Activated T-cell treated with anti-CD3 and anti-CD28 coated beads, Interleukin-2, amount 50 U/mL, for 72 hours (primary cell): ENCODE measurements at places on chromosomes 2 and 18.

DNA sequence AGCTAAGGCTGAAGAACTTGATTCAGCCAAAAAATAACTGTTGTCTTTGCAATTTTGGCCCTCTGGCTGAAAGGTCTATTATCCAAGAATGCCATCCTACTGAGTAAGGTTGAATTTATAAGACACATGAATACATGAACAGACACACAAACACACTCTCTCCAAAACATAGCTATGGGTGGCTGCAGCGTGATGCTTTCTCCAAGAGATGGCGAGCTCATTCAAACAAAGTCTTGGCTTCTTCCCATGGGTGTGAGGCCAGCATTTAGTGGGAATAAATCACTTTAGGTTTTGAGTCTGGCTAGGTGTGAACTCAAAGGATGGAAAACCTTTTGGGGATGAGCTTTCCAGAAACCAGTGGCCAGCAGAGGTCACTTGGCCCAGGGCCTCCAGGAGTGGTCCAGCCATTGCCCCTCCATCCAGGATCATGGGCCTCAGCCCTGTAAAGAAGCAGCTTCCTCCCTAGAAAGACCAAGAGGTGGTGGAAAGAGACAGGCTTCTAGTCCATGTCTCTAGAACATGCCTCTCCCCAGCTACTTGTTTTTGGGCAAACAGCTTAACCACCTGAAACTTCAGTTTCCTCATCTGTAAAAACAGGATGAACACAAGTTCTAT is 11.0 kb upstream of the OSR1 start:
- DNase-seq = no peak

DNA sequence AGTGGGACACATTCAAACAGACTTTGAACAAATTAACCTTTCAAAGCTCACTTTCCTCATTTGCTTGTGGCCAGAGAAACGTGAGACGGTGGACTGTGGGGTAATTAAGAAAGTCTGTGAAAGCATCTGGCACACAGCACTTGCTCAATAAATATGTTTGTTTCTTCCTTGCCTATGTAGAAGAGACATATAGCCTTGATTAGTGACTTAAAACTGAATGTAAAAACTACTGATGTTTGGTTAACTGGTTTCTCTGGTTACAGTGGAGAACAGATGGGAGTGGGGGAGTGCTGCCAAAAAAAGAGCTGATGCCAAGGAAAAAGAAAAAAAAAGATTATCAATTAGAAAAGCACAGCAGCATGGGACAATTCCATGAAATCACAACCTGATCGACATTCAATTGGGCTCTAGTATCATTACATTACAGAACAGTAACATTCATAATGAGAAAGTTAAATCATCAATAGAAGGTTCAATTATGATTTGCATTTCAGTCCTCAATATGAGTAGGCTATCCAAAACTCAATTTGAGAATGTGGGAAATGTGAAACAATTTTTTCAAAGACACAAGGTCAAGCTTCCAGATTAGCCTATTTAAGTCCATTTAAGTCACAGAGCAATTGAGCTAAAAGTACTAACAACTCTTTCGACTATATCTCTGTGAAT is 14.7 kb downstream of the CUL3 start:
- no peak for DNase-seq

DNA sequence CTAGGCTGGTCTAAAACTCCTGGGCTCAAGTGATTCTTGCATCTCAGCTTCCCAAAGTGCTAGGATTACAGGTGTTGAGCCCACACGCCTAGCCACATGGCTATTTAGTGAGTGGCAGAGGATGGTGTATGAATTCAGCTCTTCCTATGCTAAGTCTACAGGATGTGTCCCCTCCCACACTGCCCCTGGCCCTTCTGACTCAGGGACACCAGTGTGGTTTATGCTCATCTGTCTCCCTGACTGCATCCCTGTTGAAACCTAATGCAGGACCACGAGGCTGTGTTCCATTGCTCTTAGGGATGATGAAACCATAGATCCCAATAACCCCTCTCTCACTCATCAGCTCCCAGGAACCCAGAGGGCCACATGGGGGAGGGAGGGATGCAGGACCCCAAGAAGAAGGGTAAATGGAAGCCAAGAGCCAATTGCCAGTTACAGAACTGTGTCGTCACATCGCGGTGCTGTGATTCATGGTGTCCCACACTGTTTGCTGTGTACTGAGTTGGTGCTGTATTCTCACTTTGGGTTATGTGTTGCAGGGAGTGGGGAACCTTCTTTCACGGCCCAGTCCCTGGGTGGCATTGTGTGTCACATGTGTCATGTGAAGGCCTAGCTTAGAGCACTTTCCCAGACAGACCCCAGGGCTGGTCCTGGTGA is 102.9 kb upstream of the HAAO start:
- no peak for DNase-seq

GRCh38 chr18:56199580-56200330 is 438.6 kb downstream of the TXNL1 start:
- DNase-seq = no peak

- DNase-seq = no peak
Observed at GRCh38 chr2:172693529-172694455, 41.9 kb upstream of the RAPGEF4 start.

DNA sequence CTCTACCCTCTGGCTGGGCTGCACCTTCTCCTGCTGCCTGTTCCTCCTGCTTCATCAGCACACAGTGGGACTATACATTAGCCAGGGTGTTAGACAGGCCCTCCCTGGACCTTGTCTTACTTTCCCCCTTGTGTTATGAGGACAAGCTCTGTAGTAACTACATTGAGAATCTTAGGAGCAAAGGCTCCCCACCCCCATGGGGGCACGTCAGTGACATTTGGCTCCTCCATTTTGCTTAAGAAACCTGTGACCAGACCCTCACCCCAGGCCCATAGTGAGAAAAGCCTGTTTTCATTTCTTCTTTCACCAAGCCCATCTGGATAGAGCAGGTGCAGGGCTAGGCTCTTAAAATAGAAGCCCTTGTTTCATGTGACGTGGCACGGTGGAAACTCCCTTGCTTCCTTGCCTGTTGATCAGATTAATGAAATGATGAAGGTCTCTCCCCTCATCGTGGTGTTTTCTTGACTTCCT is 146.7 kb downstream of the RPIA start:
- DNase-seq = no peak

- DNase-seq = no peak
Observed at GRCh38 chr2:64234785-64235184, 90.6 kb upstream of the PELI1 start.

GRCh38 chr2:85770369-85770768 is 16.6 kb downstream of the ATOH8 start:
- no peak for DNase-seq

GRCh38 chr2:238493880-238494572 is 67.3 kb downstream of the ASB1 start:
- DNase-seq = peak; percentile 18

DNA sequence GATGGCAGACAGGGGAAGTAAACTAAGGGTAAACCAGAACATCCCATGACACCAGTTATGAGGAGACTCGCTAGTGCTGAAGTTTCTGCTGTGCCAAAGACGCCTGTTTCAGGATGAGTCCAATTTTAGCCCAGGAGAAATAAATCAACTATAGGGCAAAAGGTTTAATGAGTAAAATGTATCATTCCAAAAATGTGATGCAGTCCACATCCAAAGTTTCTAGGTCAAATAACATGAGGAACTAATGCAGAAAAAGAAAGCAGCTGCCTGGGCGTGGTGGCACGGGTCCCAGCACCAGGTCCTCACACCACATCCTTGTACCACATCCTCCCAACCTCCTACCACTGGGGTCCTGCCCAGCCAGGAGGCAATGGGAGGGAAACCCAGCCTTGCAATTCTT is 126.9 kb upstream of the CTAGE1 start:
- no peak for DNase-seq

DNA sequence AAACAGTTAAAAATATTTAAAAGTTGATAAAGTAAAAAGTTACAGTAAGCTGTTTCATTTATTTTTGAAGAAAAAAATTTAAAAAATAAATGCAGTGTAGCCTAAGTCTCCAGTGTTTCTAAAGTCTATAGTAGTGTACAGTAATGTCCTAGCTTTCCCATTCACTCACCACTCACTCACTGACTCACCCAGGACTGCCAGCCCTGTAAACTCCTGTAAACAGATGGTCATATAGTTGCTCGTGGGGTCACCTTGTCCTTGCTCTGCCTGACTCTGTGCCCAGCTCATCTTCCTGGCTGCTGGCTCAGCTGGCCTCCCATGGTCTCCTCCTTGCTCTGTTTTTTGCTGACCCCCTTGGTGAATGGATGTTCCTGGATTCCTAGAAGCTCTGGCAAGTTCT is 180.3 kb downstream of the VAPA start:
- DNase-seq = no peak

GRCh38 chr2:197090742-197091367 is 164.3 kb upstream of the PGAP1 start:
- DNase-seq = no peak

GRCh38 chr2:237862528-237862895 is 3.1 kb downstream of the RAMP1 start:
- DNase-seq = no peak

DNA sequence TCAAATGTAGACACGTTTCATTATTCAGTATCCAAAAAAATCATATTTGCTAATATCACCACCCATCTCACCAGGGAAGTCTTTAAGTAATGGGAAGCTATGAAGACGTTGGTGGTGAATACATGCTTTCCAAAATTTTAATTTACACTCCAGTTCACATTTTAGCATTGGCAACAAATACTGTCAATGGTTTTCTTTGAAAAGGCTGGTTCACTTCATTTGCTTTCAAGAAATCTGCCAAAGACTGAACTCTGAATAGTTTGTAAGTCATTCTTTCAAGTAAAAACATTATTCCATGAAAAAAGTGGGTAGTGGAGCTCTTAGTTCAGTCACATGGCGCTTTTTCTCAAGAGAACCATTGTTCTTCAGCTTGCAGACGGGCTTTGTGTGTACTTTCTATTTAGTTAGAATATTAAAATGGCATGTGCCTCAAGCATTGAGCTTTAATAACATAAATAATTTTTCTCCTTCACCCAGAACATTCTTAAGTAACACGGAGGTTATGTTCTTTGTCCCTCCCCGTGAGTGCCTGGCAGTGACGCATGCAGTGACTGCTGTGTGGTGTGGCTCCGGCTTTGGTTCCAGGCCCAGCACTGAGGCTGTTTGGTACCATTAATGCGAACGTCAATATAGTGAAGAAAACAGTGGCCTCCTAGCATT is 300.0 kb upstream of the HDAC4 start:
- no peak for DNase-seq

GRCh38 chr2:70123051-70123828 is 36.0 kb downstream of the PCBP1 start:
- DNase-seq = no peak

DNA sequence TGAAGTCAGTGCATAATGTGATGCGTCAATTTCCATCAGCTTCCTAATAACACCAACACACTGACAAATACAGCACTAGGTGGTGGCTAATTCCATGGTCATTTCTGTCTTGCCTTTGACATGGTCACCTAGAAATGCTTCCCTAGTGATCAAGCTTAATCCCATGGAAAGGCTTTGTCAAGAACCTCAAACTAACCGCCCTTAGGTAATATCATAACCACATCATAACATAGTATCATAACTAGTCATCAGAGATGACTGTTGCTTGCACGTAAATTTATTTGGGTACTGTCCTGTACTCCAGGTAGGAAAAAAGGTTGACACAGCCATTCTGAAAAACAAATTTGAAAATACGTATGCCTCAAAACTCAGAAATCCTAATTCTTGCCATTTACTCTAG is 471.8 kb downstream of the IRS1 start:
- DNase-seq = no peak

DNA sequence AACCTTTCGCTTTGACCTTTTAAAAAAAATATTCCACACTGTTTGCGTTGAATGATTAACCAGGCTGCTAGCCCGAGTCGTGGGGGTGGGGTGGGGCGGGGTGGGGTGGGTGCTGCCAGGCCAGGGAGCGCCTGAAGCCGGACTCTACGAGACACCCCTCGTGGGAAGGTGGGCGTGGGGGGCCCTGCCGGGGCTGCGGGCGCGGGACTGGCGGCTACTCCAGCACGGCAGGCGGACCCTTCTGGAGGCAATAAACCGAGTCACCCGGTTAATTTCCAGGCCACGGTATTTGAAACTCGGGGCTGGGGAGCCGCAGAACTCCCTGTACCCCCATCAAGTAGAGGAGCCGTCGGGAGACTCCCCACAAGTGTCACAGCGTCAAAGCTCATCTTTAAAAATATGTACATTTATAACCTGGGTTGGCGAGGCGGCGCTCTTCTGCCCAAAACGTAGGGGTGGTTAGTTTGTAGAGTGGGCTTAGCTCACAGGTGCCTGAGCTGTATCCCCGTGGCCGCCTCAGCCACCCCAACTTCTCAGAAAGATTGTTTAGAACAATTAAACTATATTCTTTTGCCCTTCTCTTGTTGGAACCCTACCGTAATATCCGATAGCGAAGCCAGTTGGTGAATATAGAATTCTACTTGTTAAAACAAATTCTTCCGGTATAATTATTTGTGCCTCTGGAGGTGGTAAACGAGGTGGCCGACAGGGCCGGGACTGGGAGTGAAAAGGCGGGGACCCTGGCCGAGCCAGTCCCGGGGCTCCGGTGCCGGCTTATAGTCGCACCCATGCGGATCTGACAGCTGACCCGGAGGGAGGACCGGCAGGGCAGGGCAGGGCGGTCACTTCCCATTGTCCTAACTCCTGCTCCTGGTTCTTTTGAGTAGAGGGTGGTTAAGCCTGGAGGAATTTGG is 1.4 kb downstream of the B3GNT2 start:
- DNase-seq = peak; percentile 57

GRCh38 chr18:10804126-10804525 is 278.3 kb downstream of the NAPG start:
- DNase-seq = no peak
